SHP77 (cell line): ENCODE measurements at places on chromosomes 2 and 18.

- no peak for DNase-seq
Observed at GRCh38 chr2:213157242-213157641, 5.8 kb upstream of the IKZF2 start.

DNA sequence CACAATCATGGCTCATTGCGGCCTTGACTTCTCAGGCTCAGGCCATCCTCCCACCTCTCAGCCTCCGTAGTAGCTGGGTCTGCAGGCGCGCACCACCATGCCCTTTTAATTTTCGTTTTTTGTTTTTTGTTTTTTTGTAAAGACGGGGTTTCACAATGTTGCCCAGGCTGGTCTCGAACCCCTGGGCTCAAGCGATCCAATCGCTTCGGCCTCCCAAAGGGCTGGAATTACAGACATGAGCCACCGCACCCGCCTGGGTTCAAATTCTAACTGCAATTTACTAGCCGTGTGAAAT lies 12.3 kb upstream of the DCTN1 start:
- DNase-seq: no peak

DNA sequence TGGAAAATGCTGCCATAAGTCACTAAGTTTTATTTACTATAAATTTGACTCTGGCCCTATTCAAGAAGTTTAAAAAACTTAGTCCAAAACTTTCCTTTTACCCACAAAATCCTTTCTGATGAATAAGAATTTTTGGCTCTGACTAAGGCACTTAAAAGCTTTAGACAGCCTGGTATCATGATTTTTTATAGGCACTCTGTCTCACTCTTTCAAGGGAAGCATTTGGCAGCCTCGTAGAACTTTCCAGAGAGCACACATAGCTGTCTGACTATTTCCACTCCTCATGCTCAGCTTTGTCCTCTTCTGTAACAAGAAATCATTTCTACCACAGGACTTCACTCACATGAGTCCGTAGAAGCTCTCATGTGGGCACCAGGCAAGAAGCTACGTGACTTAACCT lies 32.3 kb upstream of the XDH start:
- DNase-seq: no peak

DNA sequence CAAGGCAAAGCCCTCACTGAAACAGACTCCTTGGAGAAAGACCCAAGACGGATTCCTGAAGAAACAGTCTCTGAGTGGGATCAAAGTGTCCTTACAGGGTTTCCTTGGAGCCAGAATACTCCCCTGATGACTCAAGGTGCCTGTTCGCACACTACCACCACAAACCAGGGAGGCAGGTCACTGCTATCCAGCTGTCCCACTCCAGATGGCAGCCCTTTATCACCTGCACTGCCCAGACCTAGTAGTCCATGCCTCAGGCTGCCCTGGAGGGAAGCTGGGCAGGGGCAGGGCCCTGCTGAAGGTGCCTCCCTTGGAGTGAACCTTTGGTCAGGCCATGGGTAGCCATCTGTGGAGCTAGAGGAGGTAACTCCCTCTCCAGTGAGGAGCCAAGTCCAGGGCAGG lies 34.1 kb downstream of the TRABD2A start:
- no peak for DNase-seq

DNA sequence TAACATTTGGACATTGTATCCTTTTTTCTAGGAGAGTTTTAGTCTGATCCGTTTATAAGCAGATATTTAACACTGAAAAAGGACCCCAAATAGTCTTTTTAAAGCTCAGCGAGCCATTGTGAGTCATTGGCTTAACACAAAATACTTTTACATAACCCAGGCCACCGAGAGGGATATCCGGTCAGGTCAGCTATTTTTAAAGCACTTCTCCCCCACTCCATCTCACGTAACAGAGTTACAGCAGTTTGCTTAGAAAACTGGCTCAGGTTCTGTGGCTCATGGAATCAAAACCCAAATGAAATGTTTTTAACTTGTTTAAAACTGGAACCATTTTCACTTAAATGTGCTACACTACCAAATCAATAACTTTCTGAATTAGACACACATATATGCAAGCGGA lies 23.9 kb downstream of the COL4A3 start:
- DNase-seq: no peak

GRCh38 chr2:122263746-122264145 lies 508.3 kb downstream of the TSN start:
- DNase-seq: no peak

DNA sequence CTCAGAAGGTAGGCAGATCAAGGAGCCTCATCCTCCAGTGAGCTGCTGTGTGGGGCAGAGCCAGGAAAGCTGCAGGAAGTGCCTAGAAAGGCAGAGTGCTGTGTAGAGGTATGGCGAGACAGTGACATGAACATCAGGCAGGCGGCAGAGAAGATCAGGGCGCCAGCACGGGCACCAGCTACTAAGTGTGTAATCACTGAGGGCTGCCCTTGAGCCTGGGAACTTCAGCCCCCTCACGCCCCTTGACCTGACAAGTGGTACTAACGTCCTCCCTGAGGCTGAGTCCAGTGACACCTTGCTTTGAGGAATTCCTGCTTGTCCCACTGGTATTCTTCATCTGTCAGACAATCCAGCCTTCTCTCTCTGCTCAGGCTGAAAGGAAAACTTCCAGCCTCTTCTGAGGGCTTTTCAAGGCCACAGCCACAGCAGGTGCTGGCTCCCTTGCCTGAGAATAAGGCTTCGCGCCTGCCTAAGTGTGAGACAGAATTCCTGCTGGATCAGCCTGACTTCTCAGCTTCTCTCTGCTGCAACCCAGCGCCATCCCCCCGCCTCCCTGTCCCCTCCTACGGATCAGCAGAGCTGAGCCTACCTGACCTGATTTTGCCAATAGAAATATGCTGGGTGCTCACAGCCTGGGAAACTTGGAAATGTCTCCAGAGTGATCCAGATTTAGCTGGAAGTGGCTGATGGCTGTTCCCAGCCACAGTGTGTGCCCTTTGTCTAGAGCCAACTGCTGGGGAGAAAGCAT lies 148.0 kb downstream of the SMAD7 start:
- DNase-seq: no peak

GRCh38 chr2:149488706-149489440 lies 98.7 kb downstream of the MMADHC start:
- DNase-seq: no peak

DNA sequence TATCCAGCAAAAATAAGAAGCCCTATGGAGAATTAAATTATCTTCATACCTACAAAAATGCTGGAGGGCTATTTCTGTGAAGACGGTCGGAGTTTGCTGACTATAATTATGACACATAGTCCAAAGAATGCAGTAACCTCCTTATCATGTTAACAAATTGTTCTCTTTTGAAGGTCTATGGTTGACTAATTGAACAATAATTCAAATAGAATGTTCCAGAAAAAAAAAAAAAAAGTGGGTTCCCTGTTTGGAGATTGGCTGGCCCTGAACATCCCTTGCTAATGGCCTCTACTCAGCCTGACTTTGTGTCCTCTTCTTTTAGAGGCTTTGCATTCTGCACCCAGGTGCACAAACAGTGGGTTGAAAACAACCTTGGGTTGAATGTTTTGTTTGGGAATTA lies 82.8 kb upstream of the CCBE1 start:
- no peak for DNase-seq

- no peak for DNase-seq
Observed at GRCh38 chr18:8232791-8233190, 376.4 kb upstream of the RAB12 start.

GRCh38 chr2:11813951-11814350 lies 67.5 kb downstream of the LPIN1 start:
- no peak for DNase-seq
